ENCODE measurements at places on chromosomes 5 and 9.

GRCh38 chr5:39665328-39665727, 240.5 kb upstream of the DAB2 start:
- no peak for DNase-seq

DNA sequence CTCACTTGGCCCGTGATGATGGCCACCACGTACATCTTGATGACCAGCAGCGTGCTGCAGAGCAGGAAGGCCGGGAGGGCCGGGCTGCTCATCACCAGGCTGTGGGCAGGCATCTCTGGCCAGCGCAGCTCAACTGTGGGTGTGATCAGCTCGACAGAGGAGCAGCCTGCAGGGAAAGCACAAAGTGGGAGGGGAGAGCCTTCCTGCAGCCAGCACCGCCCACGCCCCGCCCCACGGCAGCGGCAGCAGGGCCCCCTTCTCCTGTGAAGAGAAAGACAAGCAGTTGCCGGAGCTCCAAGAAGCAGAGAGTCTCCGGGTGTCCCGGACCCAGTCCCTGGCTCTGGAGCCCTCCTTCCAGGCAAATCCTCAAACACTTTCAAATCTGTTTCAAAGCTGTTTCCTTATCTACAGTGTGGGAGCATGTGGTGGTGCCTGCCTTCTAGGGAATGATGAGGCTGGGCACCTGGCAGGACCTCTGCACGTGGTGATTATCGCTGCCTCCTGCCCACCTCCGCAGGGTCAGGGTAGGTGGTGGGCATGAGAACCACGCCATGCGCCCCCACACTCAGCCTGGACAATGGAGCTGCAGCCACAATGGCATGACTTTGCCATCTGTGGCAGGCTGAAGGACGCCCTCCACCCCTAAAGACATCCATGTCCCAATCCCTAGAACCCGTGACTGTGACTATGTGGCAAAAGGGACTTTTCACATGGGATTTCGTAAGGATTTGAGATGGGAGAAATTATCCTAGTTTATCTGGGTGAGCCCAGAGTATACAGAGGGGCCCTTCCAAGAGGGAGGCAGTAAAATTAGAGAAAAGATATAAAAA, at the start of gene PTGES:
PTGES (minus strand) TSS at position 143 of the 830 bp plus-strand sequence; CDS start at position 113, 30 bp downstream.
- DNase-seq = no peak

DNA sequence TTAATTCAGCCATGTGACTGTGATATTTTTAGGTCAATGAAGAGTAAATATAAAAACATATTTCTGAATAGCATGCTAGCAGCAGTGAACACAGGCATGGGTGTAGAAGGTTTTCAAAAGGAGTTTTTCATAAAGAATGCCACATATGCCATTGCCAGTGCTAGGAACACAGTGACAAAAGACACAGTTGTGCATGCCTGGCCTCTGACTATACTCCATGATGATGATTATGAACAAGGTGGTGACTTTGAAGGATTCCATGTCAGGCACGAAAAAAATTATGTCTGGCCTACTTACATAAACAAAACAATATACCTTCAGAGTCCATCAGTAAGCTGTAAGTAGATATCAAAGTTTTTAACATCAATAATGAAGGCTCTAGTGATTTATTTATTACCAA, 438.7 kb downstream of the TLE1 start:
- no peak for DNase-seq

DNA sequence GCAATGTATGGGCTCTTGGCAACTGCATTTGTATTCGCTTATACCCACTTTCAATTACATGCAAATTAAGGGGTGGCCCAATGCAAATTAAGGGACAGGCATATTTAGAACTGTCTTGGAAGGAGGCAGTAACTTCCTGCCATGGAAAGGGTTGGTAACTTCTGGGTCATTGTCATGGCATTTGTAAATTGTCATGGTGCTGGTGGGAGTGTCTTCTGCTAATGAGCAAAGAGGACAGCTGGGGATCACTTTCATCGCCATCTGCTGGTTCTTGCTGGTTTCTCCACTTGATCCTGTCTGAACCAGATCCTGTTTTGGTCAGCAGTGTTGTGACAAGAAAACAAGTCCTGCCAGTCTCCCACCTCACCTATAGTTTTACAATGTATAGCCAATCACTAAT, 23.3 kb upstream of the UGT3A2 start:
- no peak for DNase-seq

GRCh38 chr9:36143245-36143641, 6.7 kb downstream of the GLIPR2 start:
- DNase-seq = no peak

GRCh38 chr9:36996706-36997086, 37.4 kb downstream of the PAX5 start:
- no peak for DNase-seq

DNA sequence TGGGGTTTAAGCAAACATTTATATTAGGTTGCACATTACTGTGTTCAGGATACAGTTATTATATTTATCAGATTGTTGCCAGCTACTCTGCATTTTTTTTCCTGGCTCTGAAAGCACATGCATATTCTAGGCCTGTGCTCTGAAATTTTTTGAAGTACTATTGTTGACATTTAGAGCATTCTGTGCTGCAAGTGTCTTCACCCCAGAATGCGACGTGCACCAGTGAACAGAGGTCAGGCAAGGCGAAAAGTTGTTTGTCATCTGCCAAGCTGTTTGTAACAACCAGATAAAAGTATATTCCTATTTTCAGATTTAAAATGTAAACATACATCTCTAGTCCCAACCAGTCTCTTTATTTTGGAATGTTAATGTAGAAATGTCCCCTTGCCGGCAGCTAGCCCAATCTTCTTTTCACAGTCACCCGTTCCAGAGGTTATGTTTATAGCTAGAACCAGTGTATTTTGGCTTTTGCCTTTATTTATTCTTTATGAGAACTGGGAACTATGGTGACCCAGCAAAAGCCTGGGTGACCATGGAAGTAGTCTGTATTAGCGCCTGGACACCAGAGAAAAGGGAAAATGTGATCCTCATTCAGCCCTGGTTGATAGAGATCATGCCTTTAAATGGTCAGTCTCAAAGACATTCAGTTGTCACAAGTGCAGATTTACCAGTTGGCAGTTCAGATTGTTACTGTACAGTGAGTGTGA, 84.6 kb downstream of the NDUFAF2 start:
- DNase-seq = no peak

- DNase-seq = no peak
These were observed 820 bp downstream of the FBP1 start for GRCh38 chr9:94638335-94639060.

GRCh38 chr9:3777137-3777536, 251.3 kb upstream of the RFX3 start:
- no peak for DNase-seq

- DNase-seq = no peak
These were observed 85.6 kb downstream of the MACROH2A1 start for GRCh38 chr5:135313405-135313804.

GRCh38 chr9:8772302-8772701, 972.7 kb upstream of the DMAC1 start:
- DNase-seq = no peak

DNA sequence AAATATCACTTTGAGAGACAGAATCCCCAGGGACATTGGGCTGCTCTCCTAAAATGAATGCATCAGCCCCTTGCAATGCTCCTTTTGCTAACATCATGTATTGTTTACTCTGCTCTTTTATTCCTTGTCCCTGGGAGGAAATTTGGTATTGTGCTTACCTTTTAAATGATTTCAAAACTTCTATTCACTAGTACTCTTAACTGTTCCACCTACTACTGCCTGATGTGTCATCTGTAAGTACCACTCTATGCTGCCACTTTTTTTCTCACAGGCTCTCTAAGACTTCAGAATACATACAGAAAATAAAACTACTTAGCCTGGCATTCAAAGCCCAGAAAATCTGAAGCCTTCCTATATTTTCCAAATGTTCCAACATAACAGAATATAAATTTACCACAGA, 667.2 kb downstream of the BRINP1 start:
- no peak for DNase-seq

- no peak for DNase-seq
These were observed 34.4 kb downstream of the DUSP1 start for GRCh38 chr5:172736508-172737135.

- DNase-seq = no peak
These were observed 136.9 kb upstream of the FBN2 start for GRCh38 chr5:128674837-128675446.

DNA sequence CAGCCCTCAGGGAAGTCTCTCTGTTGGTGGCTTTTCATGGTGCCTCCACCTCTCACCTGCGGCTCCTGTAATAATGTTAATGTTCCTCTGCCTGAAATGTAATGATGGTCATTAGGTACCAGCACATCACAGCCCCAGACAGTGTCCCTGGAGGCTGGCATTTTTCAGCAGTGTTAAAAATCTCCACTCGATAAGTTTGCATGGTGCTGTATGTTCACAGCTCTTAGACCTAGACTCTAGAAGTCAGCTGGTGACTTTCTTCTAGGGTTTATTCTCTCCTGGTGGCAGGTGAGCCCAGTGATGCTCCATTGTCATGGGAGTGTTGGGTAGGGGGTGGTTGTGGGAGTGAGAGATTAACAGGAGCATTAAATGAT, 53.1 kb downstream of the GPR107 start:
- no peak for DNase-seq

GRCh38 chr5:84378961-84379360, 5.7 kb downstream of the EDIL3 start:
- DNase-seq = no peak

DNA sequence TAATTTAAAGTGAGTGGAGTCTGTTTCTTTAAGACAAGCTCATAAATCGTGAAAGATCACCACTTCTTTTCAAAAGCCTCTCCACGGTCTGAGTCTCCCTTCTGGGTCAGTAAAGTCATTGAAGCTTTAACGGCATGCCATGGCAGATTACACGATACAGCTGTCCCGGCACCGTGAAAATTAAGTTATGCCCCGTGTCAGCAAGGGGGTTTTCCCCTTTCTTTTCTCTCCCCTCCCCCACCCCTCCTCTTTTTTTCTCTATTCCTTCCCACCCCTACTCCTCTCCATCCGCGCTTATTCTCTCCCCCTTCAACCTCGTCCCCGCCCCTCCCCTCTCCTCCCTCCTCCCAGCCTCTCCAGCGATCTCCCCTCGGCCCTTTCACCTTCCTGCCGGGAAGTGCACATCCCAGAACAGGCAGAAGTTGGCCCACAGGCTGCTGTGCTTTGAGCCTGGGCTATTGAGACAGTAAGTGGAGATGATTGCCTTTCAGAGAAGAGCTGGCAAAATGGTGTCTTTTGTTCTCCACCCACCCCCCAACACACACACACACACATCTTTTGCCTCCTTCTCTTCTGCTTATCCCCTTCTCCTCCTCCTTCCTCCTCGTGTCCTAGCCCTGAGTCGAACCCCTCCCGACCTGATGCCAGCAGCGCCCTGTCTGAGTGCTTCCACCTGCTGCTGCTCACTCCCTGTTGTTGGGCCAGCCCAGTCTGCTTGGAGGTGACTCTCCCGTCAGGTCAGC, 44.1 kb downstream of the GAS1 start:
- DNase-seq = no peak

DNA sequence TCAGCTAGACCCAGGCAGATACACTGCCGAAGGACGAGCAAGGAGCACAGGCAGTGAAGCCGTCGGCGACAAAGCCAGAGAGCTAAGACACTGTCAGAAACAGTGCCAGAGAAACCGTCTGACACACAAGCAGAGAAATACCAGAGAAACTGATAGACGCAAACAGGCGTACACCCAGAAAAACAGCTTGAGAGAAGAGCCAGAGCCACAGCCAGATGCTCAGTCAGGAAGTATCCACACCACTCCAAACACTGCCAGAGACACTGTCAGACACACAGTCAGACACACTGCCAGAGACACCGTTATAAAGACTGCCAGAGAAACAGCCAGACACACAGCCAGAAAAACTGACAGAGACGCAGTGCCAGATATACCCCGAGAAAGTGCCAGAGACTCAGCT, 19.1 kb downstream of the CNTFR start:
- DNase-seq = no peak

DNA sequence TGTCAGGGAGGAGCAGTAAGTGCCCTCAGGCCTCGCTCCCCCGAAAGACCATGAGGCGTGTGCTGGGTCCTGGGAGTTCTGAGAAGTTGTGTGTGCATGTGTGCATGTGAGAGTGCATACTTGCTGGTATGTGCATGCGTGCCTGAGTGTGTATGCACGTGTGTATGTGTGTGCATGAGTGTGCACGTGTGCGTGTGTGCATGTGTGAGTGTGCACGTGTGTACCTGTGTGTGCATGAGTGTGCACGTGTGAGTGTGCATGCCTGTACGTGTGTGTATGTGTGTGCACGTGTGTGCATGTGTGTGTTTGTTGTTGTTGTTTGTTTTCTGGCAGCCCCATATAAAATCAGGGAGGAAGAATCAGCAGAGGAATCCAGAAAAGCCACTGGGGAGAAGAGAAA, 426.7 kb downstream of the IRX2 start:
- DNase-seq = no peak

- DNase-seq = no peak
These were observed 10.0 kb upstream of the NDST1 start for GRCh38 chr5:150497989-150498317.

- no peak for DNase-seq
These were observed 113.6 kb upstream of the LIFR start for GRCh38 chr5:38670066-38670465.

GRCh38 chr9:18261181-18261580, 212.8 kb upstream of the ADAMTSL1 start:
- no peak for DNase-seq

DNA sequence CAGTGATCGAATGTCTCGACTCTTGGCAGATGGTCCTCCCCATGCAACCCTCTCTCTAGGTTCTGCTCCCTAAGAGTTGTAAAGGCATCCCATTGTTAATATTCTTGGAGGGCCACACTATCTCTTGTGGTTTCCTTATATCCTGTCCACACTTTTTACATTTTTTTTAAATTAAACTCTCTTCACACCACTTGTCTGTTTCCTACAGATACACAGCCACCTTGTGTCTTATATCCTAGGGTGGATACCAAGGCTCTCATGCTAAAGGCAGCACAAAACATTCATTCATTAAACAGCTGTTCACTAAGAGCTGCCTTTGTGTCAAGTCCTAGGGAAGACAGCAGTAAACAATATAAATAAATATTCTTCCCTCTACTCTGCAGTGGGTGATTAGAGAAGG, 60.5 kb upstream of the SHISAL2B start:
- DNase-seq = no peak

DNA sequence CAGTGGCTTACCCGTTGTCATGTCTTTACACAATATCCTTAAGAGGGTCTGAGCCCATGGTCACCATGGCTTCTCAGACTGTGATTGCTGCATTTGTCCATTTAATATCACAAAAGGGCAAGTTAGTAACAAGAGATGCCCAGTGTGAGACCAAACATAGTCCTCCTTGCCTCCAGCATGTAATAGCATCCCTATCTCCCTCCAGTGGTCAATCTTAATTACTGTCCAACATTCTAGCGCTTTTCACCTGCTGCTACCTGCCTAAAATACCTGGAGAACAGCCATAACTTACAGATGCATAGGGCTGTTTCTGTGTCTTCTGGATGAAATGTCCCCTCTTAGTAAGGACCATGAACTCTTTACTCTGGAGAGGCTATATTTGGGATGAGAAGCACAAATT, 267.2 kb upstream of the DAB2 start:
- no peak for DNase-seq

- no peak for DNase-seq
These were observed 104.7 kb downstream of the FOCAD start for GRCh38 chr9:20788526-20789451.

Measured in effector memory CD4-positive, alpha-beta T cell (primary cell).